ENCODE measurements at places on chromosomes 11 and 22. TPM values are rescaled to one million over a fixed set of nuclear protein-coding genes. Genes with fewer than 3 reads are reported as not detected.

Gene SAA1
- not detected for total RNA-seq

Gene GLYAT
- total RNA-seq, result not detected

Gene C22orf23
- 0.37 TPM for total RNA-seq

Gene TMEM191B
- total RNA-seq, result not detected

Gene CLCF1
- 0.63 TPM for total RNA-seq

DNA sequence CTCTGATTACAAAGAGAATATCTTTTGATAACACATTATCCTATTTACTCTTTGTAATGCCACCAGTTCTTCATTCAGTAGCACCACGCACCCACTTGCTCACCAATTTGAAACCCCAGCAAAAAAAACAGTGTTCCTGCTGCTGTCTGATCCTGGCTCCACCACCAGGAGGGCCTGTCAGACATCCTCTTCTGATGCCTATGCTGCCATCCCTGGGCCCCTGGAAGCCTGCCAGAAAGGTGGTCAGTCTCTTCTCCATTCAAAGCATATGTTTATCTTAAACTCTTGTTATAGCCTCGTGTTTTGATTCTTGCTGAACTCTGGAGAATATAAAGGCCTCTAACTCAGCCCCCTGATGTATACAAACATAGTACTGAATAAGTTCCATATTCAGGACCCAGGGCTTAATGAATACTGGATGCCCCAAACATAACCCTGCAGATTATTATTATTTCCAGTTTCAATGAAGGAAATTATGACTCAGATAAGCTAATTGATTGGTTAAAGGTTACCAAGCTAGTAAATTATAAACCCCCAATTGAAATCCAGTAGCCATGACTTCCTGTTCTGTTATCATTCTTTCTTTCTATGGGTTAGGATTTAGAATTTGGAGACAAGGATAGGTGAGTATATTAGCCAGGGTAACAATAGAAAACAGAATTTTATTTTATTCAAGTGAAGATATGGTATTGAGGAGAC is 116.7 kb downstream of the NTM start:
- DNase-seq, result no peak
- no peaks in the 10 kb centered on the region for H3K4me1 ChIP-seq
- no peak overlapping the region for H3K4me3 ChIP-seq
- H3K27me3 ChIP-seq, result no peaks in the 10 kb centered on the region
- H3K36me3 ChIP-seq, result no peaks in the 10 kb centered on the region

DNA sequence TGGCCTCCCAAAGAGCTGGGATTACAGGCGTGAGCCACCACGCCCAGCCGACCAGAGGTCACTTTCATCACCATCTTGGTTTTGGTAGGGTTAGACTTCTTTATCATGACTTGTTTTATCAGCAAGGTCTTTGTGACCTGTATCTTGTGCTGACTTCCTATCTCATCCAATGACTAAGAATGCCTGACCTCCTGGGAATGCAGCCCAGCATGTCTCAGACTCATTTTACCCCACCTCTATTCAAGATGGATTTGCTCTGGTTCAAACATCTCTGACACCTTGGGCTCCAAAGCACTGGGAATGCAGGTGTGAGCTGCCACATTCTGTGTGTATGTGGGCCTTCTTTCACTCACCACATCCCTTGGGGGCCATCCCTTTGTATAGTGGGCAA is 5.1 kb upstream of the TALDO1 start:
- peaks cover 13% of the 10 kb centered on the region for H3K4me1 ChIP-seq
- H3K36me3 ChIP-seq, result no peaks in the 10 kb centered on the region
- no peak overlapping the region for H3K4me3 ChIP-seq
- DNase-seq, result no peak
- H3K27me3 ChIP-seq, result peaks cover 13% of the 10 kb centered on the region
- no peak overlapping the region for H3K27ac ChIP-seq

- no peak overlapping the region for H3K27ac ChIP-seq
- H3K36me3 ChIP-seq, result peaks cover 19% of the 10 kb centered on the region
- H3K4me1 ChIP-seq, result peaks cover 14% of the 10 kb centered on the region
- H3K4me3 ChIP-seq, result no peak overlapping the region
Measured at GRCh38 chr22:42170946-42171345, 40.3 kb upstream of the CYP2D6 start.

DNA sequence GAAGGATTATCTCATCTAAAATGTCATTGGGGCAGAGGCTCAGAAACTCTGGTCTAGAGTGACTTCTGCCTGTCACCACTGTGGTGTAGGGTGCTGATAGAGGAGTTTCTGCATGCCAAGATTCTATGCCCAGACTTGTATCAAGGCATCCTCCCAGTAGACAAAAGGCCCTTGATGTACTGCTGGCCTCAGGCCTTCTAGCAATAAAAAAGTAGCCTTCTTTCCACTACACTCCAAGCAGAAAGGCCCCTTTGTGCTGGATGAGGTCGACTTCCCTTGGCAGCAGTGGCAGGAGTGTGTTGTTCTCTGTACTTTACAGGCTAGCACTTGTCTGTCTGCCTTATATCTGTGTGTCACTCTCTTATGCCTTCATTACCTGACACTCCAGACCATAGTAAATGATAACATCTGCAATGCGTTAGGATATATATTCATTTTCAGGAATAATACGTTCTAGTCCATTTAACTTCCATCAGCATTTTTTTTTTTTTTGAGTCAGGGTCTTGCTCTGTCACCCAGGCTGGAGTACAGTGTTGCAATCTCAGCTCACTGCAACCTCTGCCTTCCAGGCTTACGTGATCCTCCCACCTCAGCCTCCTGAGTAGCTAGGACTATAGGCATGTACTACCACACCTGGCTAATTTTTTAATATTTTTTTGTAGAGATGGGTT is 49.5 kb upstream of the RRM1 start:
- H3K4me3 ChIP-seq, result no peak overlapping the region
- DNase-seq, result no peak
- H3K36me3 ChIP-seq, result peaks cover 25% of the 10 kb centered on the region
- H3K27me3 ChIP-seq, result no peaks in the 10 kb centered on the region
- H3K27ac ChIP-seq, result no peak overlapping the region
- peaks cover 19% of the 10 kb centered on the region for H3K4me1 ChIP-seq

- H3K27me3 ChIP-seq, result peaks cover 9% of the 10 kb centered on the region
- no peaks in the 10 kb centered on the region for H3K4me1 ChIP-seq
- DNase-seq, result no peak
Measured at GRCh38 chr11:68677432-68677831, 6.9 kb upstream of the GAL start.

GRCh38 chr11:71215425-71215965 is 36.9 kb downstream of the SHANK2 start:
- no peak for DNase-seq
- no peak overlapping the region for H3K4me3 ChIP-seq
- no peaks in the 10 kb centered on the region for H3K4me1 ChIP-seq
- H3K36me3 ChIP-seq, result no peaks in the 10 kb centered on the region
- H3K27me3 ChIP-seq, result no peaks in the 10 kb centered on the region

GRCh38 chr11:78281511-78281910 is 92.8 kb downstream of the USP35 start:
- peaks cover 18% of the 10 kb centered on the region for H3K36me3 ChIP-seq
- H3K27me3 ChIP-seq, result no peaks in the 10 kb centered on the region

DNA sequence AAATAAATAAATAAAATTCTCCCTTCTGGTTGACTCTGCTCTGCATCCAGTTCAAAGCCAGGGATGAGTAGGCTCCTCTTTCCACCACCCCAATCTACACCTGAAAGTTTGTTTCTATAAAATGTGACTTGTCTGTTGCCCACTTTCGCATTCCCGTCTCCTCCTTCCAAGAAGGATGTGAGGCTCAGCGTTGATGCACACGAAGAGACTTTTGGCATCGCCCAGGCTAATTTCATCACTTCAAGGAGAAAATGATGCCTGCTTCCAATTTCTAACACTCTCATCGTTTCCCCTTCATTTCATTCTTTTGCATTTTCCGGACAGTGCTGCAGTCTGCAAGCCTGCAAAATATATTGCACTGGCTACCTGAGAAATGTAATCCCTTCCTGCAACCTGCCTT is 3.9 kb downstream of the MPPED1 start:
- peaks cover 44% of the 10 kb centered on the region for H3K27me3 ChIP-seq
- H3K36me3 ChIP-seq, result no peaks in the 10 kb centered on the region
- H3K27ac ChIP-seq, result no peak overlapping the region
- DNase-seq, result no peak
- no peaks in the 10 kb centered on the region for H3K4me1 ChIP-seq

DNA sequence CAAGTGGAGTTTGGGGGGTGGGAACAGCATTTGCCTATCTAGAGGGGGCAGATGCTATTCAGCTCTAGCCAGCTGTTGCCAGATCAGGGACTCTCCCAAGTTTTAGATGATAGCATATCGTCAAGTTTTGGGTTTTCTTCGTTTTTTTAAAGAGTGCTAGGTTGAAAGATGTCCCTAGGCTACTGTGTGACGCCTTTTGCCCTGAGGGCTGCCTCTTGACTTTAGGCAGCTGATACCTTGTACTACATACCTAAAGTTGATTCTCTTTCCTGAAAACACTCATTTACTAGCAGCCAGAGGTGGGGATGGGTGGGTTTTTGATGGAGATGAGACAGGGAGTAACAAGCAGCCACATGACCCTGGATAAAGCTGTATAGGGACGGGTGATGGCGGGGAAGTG is 87.1 kb downstream of the ABTB2 start:
- H3K4me3 ChIP-seq, result no peak overlapping the region
- no peak for DNase-seq
- H3K27me3 ChIP-seq, result peaks cover 5% of the 10 kb centered on the region
- H3K4me1 ChIP-seq, result peaks cover 8% of the 10 kb centered on the region
- no peak overlapping the region for H3K27ac ChIP-seq

DNA sequence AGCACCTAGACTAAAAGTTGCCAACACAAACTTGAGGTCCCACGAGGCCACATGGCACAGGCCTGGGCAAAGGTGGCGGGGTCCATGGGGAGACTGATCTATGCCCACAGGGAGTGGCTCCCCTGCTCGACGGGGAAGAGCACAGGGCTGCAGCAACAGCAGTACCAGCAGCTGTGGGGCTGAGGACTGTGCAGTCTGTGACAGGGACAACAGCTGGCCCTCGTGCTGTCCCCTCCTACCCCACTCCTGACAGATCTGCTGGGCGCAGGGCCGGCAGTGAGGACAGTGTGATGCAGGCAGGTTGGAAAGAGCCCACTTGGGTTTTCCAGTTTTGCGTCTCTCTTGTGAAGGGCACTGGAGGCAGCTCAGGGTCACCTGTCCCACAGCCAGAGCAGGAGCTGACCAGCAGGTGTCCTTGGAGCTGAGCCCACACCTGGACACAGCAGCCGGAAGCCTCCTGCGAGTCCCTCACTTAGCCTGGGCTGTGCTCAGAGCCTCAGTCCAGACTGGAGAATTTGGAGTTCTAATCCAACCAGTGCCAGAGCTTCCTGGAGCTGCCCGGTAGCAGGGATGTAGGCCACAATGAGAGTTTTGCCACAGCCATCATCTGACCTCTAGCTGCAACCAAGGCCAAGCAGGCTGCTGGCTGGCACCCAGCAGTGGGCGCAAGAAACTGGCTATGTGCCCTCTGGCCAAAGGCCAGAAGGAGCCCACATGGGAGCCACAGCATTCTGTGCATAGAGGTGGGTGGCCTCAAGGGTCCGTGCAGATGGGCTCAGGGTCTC is 3.6 kb upstream of the GAS2L1 start:
- H3K27ac ChIP-seq, result no peak overlapping the region
- no peak for DNase-seq
- H3K36me3 ChIP-seq, result peaks cover 29% of the 10 kb centered on the region
- peaks cover 7% of the 10 kb centered on the region for H3K4me1 ChIP-seq

- no peak overlapping the region for H3K4me3 ChIP-seq
- no peak for DNase-seq
- H3K27ac ChIP-seq, result no peak overlapping the region
- H3K27me3 ChIP-seq, result no peaks in the 10 kb centered on the region
Measured at GRCh38 chr11:27861706-27862430, 161.6 kb upstream of the BDNF start.

Data from activated CD4-positive, alpha-beta T cell treated with anti-CD3 and anti-CD28 coated beads, Interleukin-2, amount 10 ng/mL, durations not matched to agents 24 days and 14 days (primary cell).